ENCODE measurements at places on chromosomes 2 and 18.

GRCh38 chr2:133682906-133683305 lies 114.6 kb upstream of the NCKAP5 start:
- no peak overlapping the region for H3K27ac ChIP-seq
- no peak for DNase-seq
- no peaks in the 10 kb centered on the region for H3K4me1 ChIP-seq
- H3K27me3 ChIP-seq, result no peaks in the 10 kb centered on the region

- DNase-seq, result no peak
- no peaks in the 10 kb centered on the region for H3K36me3 ChIP-seq
- H3K4me1 ChIP-seq, result no peaks in the 10 kb centered on the region
- no peak overlapping the region for H3K27ac ChIP-seq
Observed at GRCh38 chr2:60070736-60071489, 482.5 kb downstream of the BCL11A start.

DNA sequence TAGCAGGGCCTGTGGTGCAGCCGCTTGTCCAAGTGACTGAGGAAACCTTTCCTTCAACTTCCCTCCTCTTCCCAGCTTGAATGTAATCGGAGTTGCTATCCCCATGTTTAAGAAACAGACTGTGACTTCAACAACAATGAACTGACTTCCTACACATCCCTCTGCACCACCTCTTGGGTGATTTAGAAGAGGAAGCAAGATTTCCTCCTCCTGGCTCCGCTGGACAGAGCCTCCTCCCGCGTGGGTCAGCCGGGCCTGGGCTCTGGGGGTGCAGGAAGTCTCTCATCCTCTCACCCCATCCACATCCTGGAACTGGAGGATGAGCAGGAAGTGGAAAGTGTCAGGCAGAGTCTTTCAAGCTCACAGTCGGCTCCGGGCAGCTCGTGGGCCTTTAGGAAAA lies 84.3 kb downstream of the GATA6 start:
- no peak overlapping the region for H3K27ac ChIP-seq
- H3K4me1 ChIP-seq, result no peaks in the 10 kb centered on the region
- H3K4me3 ChIP-seq, result no peak overlapping the region
- no peaks in the 10 kb centered on the region for H3K36me3 ChIP-seq
- H3K27me3 ChIP-seq, result no peaks in the 10 kb centered on the region
- DNase-seq, result no peak

- no peak overlapping the region for H3K27ac ChIP-seq
- peaks cover 4% of the 10 kb centered on the region for H3K4me1 ChIP-seq
- H3K36me3 ChIP-seq, result no peaks in the 10 kb centered on the region
- DNase-seq, result no peak
Observed at GRCh38 chr18:35227254-35227653, 13.6 kb upstream of the ZNF397 start.

- no peak overlapping the region for H3K4me3 ChIP-seq
- no peaks in the 10 kb centered on the region for H3K4me1 ChIP-seq
- H3K36me3 ChIP-seq, result peaks cover 7% of the 10 kb centered on the region
- H3K27me3 ChIP-seq, result no peaks in the 10 kb centered on the region
- no peak for DNase-seq
Observed at GRCh38 chr2:65339648-65340047, 92.8 kb downstream of the SPRED2 start.

- peak overlapping the region; percentile 85 for H3K27ac ChIP-seq
- H3K4me3 ChIP-seq, result peak overlapping the region; percentile 35
- peaks cover 7% of the 10 kb centered on the region for H3K27me3 ChIP-seq
- peak; percentile 25 for DNase-seq
Observed at GRCh38 chr2:202172439-202173211, 65.8 kb downstream of the SUMO1 start.

GRCh38 chr2:1702186-1702565 lies 42.1 kb downstream of the PXDN start:
- H3K27ac ChIP-seq, result no peak overlapping the region
- H3K36me3 ChIP-seq, result no peaks in the 10 kb centered on the region
- no peak overlapping the region for H3K4me3 ChIP-seq
- H3K4me1 ChIP-seq, result no peaks in the 10 kb centered on the region
- DNase-seq, result no peak
- H3K27me3 ChIP-seq, result no peaks in the 10 kb centered on the region

DNA sequence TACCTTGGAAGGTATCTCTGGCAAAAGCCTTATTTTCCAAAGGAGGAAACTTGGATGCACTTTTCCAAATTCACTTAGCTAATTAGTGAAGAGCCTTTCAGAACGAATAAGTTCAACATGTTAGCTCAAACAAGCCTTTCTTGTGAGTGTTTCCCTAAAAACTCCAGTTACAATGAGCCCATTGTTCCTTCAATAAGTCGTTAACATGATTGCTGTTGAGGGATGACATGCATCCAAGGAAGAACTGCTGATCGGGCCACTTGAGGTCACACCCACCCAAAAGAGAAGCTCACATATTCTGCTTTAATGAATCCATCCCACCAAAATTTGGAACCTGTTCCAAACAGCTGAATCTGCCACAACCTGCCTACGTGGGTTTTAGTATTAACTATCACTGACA lies 48.1 kb upstream of the SLC35G4 start:
- no peaks in the 10 kb centered on the region for H3K36me3 ChIP-seq
- no peaks in the 10 kb centered on the region for H3K4me1 ChIP-seq
- no peak overlapping the region for H3K4me3 ChIP-seq
- H3K27ac ChIP-seq, result no peak overlapping the region

- H3K4me3 ChIP-seq, result no peak overlapping the region
- H3K4me1 ChIP-seq, result peaks cover 6% of the 10 kb centered on the region
- H3K27ac ChIP-seq, result no peak overlapping the region
- H3K27me3 ChIP-seq, result peaks cover 27% of the 10 kb centered on the region
Observed at GRCh38 chr2:177753682-177754491, 318.7 kb downstream of the PDE11A start.
